ENCODE measurements at places on chromosomes 3 and 15.

DNA sequence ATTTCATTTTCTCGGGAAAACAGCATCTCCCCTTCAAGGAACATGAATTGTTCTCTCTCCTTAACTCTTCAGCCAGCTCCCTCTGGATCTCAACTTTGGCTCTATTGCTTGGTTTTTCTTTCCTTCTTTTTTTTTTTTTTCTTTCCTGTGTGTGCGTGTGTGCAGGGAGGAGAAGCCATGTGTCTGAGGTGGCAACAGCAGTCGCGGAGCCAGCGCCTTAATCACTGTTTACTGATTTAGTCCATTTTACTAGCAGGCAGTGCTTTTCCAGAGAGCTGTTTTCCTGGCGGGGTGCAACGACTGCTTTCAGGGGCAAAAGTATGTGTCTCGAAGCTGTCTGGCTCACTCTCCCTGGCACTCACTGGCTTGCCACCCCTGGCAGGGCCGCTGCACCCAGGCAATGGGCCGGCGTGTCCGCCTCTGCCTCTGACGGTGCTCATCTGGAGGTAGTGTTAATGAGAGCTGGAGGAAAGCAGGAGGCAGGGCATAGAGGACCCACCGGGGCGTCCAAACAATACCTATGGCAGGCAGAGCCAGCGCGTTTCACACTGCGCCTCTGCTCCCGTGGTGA is 835.4 kb upstream of the NR2F2 start:
- DNase-seq, result no peak

GRCh38 chr3:135248213-135248612 is 453.2 kb downstream of the EPHB1 start:
- no peak for DNase-seq

GRCh38 chr15:43150191-43150929 is 17.0 kb downstream of the TMEM62 start:
- peak; percentile 98 for DNase-seq

GRCh38 chr3:189353318-189353965 is 181.7 kb downstream of the TPRG1 start:
- no peak for DNase-seq

- peak; percentile 2 for DNase-seq
Measured at GRCh38 chr3:44555723-44556122, 730 bp downstream of the ZKSCAN7 start.

DNA sequence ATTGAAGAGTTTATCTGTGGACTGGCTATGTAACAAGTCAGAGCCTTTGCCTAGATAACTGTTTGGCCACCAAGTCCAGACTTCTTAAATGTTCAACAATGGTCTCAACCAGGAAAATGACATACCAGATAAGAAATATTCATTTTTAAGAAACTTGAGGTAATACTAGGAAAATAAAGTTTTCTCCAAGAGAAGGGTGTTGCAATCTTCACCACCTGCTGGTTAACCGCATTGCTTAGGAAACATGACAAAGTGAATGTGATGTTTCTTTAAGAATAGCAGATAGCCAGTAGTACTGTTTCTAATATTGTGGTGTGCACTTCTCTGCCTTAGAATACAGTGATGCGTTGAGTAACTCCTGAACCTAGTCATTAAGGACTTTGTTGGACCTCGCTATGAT is 321.5 kb upstream of the CADM2 start:
- DNase-seq, result no peak

GRCh38 chr3:142007710-142008399 is 131.4 kb downstream of the ATP1B3 start:
- no peak for DNase-seq

DNA sequence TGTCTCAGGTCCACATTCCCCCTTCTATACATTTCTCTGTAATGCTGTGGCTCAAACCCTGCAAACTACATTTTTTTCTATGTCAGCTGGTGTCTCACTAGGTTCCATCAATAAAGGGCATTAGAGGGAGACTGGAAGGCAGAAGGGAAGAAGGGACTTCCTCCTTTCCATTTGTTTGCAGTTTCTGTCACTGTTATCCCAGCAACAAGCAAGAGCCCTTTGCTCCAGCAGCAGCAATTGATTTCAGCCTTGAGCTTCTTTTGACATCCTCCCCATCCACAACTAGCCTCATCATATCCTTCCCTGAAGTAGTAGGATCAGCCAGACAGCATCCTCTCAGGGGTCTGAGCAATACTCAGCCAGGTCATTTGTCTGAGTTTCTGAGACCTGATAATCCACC is 5.3 kb upstream of the NCK1 start:
- no peak for DNase-seq

GRCh38 chr15:68201153-68201878 is 3.8 kb downstream of the CALML4 start:
- DNase-seq, result no peak

GRCh38 chr15:67083135-67083762 is 17.8 kb downstream of the SMAD3 start:
- peak; percentile 60 for DNase-seq

DNA sequence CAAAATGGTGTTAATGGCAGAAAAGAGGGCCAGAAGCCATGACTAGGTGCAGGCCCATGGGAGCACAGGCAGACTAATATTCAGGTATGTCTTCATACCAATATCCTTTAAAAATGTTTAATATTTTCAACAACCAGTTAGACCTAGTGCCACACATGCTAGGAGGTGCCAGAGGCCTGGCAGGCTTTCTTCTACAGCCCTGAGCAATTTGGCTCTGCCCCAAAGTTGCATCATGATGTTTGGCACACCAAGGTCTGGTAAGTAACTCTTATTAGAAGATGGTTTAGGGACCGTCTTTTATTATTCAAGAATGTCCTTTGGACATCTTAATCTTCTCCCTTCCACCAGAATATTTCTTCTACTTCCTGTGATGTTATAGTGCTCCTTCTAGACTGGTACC is 34.8 kb downstream of the MITF start:
- no peak for DNase-seq

GRCh38 chr15:87557881-87558280 is 698.7 kb downstream of the NTRK3 start:
- no peak for DNase-seq

GRCh38 chr15:80275961-80276360 is 23.9 kb upstream of the CTXND1 start:
- DNase-seq, result peak; percentile 27

- DNase-seq, result peak; percentile 1
Measured at GRCh38 chr15:97745481-97746071, 214.9 kb upstream of the ARRDC4 start.

DNA sequence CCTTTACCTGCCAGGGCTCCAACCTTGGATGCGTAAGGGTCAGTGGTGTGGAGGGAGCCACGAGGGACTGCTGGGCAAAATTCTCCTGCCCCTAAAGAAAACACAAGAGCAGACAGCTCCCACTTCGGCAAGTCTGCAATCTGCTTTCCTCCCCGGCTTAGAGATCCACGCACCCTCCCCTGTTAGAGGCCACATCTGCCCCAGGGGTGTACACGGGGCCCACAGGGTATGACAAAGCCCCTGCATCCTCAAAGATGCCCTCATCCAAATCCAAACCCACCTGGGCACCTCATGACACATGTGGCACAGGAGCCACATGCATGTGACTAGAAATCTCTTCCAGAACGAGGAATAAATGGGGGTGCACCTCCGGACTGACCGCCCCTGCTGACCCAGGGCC is 25.5 kb downstream of the ZXDC start:
- DNase-seq, result no peak

DNA sequence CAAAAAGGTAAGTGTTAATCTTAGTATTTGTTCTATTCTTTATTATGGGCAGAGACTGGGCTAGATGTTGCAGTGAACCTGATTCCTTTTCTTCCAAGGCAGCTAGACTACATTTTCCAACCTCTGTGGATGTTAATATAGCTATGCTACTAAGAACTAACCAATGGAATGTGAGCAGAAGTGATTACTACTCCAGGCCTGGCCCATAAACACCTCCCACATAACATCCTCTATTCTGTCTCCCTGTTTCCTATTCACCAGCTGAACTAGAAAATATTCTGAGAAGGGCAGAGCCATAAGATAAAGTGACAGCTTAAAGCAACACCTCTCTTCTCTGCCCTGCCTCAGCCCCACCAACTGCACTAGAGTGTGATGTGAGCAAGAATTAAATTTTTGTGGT is 29.4 kb downstream of the CD200R1L start:
- peak; percentile 46 for DNase-seq

DNA sequence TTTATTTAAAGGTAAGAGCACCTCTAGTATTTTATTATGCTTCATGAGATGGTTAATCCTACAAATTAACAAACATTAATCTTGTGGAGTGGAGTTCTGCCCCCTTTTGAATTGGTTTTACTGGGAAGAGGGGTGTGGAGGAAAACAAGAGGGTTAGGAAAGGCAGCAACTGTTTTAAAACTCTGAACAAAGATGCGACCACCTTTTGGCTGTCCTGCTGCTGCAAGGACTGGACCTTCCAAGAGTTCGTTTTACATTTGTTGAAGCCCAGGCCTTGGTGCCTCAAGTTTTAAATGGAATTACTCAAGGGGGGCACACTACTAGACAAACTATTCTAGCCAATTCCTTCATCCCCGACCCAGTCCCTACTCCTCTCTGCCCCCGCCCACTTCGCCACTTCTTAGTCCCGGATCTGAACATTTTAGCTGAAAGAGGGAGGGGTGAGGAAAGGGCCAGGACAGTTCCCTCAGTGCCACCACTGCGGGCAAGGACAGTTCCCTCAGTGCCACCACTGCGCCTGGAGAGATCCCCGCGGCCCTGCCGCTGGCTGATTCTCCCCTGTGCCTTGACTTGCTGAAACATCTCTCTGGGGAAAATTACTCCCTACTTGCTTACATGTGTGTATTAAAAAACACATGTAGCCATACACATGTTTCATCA is 11.2 kb downstream of the SOX2 start:
- DNase-seq, result no peak

- DNase-seq, result no peak
Measured at GRCh38 chr3:143603774-143604173, 244.5 kb downstream of the SLC9A9 start.

GRCh38 chr3:171658841-171659240 is 151.4 kb downstream of the PLD1 start:
- DNase-seq, result no peak

DNA sequence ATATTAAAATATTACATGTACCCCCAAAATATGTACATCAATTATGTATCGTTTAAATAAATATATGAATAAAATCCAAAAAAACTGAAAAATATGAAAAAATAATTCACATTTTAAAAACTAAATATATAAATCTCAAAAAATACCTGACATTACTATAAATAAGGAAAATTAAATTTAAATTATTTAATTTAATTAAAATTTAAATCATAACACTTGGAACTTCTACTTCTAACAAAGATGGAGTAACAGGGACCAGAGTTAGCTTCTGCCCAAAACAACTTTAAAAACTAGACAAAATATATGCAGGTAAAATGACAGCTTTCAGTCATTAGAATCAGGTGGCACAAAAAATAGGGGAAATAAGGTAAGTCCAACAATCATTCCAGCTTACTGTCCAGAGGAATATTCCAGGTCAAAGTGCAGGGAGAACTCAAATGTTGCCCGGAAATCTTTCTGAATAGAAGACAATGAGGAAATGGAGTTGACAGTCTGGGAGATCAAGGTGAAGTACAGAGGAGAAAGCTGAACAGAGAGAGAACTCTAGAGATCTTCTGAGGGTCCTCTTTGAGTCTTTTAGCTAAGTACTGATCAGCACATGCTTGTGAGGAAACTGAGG is 207.7 kb upstream of the ATP11B start:
- DNase-seq, result no peak

- DNase-seq, result no peak
Measured at GRCh38 chr15:100078511-100079220, 263.1 kb downstream of the ADAMTS17 start.

GRCh38 chr3:13747627-13748026 is 132.2 kb downstream of the WNT7A start:
- no peak for DNase-seq

DNA sequence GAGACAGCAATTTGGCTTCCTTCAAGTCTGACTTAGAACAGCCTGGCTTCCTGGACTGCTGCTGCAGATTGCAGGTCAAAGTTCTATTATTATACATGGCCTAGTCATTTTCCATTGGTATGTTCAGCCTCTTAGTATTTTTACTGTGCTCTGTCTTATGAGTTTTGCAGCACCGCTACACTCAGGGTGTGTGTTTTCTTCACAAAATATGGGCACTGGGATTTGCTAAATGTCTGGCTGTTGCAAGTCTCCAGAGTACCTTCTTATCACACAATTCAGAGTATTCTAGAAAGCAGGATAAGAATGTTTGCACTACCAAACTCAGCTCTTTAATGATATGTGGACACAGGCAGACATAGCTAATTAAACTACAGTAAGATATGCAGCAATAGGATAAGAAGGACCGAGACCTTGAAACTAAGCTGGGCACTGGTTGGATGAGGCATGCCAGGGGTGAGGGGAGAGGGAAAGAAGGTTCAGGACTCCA is 203.0 kb upstream of the PDZRN3 start:
- DNase-seq, result peak; percentile 68

DNA sequence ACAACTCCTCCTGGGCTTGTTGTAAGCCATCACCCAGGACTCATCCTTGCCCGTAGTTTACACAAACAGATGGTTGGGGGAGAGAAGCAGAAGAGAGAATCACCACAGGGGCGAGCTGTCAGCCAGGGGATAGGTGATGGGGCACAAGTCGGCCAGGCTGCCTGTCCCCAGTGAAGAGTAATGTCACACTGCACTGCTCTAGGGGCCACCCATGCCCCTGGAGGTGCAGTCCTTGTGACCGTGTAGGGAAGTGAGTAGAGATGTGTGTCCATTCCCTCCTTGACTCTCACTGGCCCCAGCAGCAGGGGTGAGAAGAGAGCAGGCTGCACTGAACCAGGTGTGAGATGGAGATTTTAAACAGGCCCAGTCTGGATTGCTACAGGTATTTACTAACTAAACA is 17.1 kb upstream of the PRSS50 start:
- no peak for DNase-seq

- peak; percentile 78 for DNase-seq
Measured at GRCh38 chr3:37963016-37963415, 27.6 kb upstream of the VILL start.

DNA sequence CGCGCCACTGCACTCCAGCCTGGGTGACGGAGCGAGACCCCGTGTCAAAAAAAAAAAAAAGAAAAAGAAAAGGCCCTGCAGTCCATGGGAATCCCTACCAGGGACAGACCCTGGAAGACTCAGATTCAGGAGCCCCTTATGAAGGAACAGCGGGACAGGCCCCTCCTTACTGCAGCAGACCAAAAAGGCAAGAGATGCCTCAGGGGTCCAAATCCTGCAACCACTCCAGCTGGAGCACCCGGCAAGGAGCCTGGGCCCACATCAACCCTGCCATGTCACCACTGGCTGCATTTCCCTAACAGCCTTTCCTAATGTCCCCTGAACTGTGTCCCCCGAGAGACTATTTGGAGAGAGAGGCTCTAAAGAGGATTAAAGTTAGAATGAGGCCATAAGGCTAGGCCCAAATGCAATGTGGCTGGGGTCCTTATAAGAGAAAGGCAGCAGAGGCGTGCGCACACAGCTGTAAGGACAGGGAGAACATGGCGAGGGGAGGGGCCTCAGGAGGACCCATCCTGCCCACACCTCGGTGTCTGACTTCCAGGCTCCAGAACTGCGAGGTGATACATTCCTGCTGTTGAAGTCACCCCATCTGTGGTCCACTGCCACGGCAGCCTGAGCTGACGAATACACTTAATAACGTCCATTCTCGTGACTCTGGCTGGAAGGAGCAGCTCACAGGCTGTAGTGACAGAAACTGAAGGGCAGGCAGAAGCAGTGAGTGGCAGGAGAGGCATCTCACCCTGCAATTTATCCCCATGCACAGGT is 78.1 kb downstream of the ATP10A start:
- DNase-seq, result peak; percentile 92

Data from foreskin fibroblast (primary cell).